ENCODE measurements at places on chromosomes 2 and 18.

DNA sequence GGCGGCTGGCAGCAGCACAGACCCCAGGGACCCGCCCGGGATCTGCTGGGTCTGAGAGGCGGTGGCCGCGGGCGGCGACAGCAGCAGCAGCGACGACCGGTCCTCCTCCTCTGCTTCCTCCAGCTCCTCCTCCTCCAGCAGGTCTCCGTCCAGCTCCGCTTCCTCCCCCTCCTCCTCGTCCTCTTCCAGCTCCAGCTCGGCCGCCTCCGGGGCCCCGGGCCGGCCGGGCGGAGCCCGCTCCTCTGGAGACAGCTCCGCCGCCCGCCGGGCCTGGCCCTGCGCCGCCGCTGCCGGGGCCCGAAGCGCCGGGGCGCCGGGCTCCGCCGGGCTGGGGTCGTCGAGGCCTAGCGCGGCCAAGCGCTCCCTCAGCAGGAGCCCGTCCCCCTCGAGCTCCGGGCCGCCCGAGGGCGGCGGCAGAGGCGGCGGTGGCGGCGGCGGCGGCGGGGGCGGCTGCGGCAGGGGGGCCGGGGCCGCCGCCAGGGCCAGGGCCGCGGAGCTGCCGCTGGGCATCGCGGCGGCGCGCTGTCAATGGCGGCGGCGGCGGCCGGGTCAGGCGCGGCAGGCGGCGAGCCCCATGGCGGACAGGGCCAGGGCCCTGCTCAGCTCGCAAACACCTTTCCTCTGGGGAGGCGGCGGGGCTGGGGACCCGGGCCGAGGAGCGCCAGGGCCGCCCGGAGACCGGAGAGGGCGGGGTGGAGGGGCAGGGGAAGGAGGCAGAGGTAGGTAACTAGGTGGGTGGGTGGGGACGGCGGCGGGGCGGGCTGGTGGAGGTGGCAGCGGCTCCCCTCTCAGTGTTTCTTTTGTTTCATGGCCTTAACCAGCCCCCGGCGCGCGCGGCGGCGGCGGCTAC is 445 bp downstream of the MEX3C start:
- DNase-seq = no peak

DNA sequence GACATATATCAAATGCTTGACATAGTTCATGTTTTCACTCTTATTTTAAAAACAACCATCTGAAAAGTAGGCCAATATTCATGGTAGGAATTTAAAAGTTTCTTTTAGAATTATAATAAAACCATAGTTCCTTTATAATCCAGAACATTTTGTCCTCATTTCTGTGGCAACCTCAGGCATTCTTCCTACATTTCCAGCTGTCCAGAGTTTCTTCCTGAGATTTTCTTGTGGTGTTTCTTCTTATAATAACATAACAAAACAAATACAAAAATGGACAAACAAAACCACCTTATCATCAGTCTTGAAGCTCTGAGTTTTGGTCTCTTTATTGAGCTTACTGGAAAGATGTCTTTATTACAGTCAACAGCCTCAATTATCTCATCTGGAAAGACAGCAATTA is 2028.6 kb upstream of the CELF4 start:
- DNase-seq = no peak

DNA sequence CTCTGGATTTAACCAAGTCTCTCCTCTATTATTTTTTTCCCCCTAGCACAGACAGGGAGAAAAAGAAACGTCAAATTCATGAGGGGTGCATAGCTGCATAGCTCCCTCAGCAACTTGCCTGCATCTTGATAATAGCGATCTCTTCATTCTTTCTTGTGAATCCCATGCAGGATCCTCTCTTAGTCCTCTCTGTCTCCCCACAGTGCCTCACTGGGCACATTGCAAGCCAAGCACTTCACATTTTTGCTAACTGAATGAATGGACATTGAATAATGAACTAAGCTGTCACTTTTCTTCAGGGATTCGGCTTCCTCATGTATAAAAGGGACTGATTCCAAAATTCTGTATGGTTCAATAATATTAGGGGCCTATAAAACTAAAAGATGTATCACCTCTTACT is 2.9 kb upstream of the EPB41L3 start:
- DNase-seq = no peak

- DNase-seq = no peak
Measured at GRCh38 chr2:19914266-19914975, 12.6 kb upstream of the TTC32 start.

DNA sequence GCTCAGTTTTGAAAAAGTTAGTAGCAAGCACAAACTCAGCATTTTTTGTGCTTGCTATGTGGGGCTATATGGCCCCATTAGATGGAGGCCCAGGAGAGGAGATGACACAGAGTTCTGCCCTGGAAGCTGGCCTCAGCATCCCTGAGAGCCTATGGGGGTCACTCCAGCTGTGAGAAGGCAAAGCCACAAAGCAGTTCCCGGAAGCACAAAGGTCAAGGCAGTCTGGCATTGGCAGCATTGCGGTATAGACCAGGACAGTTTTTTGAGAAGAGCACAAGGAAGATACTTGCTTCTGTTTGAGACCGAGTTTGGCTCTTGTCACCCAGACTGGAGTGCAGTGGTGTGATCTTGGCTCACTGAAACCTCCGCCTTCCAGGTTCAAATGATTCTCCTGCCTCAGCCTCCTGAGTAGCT is 7.5 kb upstream of the ITPRIPL1 start:
- DNase-seq = no peak

DNA sequence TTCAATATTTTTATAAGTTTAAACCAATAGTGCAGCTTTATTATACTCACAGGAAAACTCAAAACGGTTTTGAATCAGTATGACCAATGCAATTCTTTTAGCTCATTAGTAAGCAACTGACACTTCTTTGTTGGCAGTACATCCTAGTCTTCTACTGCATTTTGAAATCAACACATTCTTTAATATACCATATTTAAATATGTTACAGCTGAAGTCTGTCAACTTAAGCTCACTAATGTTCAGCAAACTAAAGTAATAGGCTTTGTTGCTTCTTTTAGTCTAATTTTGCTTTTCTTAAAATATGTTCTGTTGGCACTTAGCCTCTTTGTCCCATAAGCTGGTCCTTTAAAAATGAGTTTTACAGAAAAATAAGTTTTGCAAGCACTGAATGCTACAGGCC is 55.4 kb upstream of the CCBE1 start:
- no peak for DNase-seq

DNA sequence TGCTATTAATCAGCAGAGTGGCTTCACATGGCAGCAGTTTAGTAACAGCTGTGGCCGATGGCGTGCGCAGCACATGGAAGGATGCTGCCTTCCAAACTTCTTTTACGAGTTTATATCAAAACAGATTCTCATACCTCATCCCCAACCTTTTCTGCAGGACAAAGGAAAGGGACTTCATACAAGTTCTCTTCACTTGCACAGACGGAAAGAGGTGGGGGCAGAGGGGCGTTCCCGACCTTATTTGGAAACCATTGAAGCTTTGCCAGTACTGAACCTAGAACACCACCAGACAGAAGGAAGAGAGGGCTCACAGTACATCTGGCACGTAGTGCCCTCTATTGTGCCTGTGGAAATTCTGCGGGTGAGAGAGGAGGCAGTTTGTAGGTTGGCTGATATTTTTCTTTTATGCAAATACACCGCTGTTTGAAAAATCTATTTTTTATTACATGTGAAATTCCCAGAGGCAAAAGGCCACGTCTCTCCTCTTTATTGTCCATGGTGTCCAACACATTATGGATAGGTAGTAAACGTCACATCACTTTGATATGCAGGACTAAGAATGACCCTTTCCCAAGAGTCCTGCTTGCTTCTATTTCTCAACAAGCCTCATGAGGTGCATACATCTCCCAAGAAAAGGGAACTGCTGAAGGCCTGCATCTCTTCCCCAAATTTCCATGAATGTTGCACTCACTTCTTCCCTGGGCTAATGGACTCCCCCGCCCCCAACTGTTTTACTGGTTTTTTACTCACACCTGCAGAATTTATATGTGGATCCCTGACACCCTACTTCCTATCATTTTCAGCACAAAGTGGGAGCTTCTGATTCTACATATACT is 31.3 kb downstream of the COLEC12 start:
- DNase-seq = no peak

GRCh38 chr2:20356042-20356441 is 5.4 kb upstream of the PUM2 start:
- no peak for DNase-seq

GRCh38 chr2:7915302-7916091 is 766.4 kb upstream of the ID2 start:
- DNase-seq = no peak

GRCh38 chr2:47339745-47340541 is 63.0 kb upstream of the MSH2 start:
- DNase-seq = no peak

- DNase-seq = peak; percentile 21
Measured at GRCh38 chr2:237444071-237444470, 30.1 kb upstream of the COL6A3 start.

- DNase-seq = no peak
Measured at GRCh38 chr2:151337643-151338042, 19.7 kb upstream of the TNFAIP6 start.

DNA sequence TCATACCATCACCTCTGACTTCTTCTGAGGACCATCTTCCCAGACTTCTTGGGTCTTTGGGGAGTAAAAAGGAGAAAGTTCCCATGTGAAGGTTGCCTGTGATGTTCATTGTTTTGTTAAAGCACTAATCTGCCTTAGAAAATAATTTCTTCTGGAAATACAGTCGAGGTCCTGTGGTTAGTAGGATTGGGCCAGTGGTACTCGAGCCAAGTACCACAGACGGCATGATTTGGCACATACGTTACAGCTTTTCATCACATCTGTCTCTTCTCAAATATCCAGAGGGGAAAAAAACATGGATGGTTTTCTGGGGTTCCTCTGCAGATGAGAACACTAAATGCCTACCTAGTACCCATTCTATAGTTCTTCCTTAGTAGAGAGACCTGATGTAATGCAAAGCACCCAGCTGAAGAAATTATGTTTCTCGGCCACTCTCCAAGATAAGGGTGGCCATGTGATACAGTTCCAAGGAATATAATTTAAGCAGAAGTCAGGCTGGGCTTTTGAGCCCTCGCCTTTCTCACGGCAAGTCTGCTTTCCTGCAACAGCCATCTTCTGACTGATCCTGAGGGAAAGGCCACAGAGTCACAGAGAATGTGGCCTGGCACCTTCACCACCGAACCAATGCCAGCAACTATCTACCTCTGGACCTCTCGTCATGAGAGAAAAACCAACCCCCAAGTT is 161.0 kb downstream of the RNF152 start:
- DNase-seq = no peak

DNA sequence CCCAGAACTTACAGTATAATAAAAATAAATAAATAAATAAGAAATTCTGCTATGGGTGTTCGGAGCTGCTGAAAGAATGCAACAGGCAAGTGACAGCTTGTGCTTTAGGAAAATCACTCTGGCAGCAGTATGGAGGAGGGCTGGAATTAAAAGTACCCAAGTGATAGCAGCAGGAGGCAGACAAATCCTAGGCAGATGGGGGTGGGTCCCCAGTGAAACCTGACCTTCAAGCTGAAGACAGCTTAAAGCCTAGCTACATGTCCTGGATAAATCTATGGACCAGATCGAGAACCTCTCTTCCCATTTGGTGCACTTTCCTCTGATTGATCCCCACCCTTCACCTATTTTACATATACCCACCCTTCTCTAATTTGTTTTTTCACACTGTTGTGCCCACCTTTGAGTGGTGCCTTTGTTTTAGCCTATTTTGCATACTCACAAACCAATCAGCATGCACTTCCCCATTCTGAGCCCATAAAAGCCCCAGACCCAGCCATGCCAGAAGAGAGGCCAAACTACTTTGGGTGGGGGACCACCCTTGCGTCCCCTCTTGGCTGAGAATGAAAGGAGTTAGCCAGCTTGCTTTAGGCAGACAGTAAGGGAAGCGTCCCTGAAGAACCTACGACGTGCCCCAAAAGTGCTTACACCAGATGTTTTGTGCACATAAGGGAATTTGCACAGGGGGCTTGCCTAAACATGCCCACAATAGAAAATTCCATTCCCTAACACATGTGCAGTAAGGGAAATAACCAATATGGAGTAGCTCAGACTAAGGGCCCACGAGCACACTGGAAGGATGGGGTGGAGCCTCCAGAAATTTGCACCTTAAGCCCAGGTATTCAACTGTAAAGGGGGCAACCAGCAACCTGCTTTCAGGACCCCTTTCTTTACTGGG is 3.0 kb downstream of the METTL8 start:
- no peak for DNase-seq

DNA sequence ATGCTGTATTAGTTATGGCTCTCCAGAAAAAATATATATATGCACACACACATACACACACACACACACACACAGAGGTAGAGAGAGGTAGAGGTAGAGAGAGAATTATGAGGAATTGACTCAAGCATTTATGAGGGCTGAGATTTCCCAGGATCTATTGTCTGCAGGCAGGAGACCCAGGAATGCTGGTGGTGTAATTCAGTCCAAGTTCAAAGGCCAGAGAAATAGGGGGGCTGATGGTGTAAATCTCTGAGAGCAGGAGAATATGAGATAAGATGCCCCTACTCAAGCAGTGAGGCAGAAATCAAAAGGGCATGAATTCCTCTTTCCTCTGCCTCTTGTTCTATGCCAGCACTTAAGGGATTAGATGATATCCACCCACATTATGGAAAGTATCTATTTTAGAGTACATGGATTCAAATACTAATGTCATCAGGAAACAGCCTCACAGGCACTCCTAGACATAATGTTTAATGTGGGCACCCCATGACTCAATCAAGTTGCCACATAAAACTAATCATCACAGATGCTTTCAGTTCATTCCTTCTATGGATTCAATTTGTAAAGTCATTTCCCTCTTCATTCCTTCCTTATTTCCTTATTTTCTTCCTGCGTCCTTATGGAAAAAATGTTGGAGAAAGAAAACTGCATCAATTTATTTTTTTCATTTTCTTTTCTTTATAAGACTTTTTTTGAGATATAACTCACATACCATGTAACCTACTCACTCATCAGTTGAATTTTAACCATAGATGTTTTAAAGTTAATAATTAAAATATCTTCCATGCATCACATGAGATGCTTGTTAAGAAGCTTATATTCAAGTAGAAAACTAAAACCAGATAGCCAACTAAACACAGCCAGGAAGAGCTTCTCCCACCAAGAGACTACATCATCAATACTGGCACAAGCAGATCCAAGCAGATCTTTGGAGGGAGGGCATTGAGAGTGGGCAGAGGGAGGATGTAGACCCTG is 406.2 kb downstream of the MBD2 start:
- DNase-seq = no peak

DNA sequence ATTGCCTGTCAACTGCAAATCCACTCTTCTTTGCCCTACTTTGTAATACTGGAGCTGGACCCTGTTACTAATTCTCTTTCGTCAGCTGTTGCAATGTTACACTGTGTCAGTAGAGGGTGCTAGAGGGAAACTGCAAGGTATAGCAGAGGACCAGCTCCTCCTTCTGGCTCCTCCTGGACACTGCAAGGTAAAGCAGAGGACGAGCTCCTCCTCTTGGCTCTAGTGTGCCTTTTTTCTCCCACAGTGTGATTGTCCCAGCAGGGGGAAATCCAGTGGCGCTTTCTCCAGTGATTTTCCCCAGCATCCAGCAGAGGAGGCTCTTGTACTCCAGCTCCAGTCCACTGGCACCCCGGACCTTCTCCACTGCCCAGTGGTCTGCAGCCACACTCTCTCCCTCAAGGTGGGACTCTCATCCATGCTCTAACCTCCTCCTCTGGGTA is 95.6 kb downstream of the CAPN13 start:
- DNase-seq = peak; percentile 81

GRCh38 chr2:149155196-149155969 is 116.9 kb downstream of the LYPD6B start:
- no peak for DNase-seq

Data from activated T-cell treated with anti-CD3 and anti-CD28 coated beads, Interleukin-2, amount 50 U/mL, for 24 hours (primary cell).